ENCODE measurements at places on chromosomes 3 and 15. TPM values are rescaled to one million over a fixed set of nuclear protein-coding genes. Genes with fewer than 3 reads are reported as not detected.

MOBP gene
- total RNA-seq: 0.92 TPM

SNURF gene
- not detected for total RNA-seq

MUC4 gene
- 0.73 TPM for total RNA-seq

ZIC1 gene
- total RNA-seq: not detected

CAND2 gene
- total RNA-seq: 3.5 TPM

CKMT1A gene
- 0.89 TPM for total RNA-seq

DNASE1L3 gene
- total RNA-seq: not detected

MAP1A gene
- 5.9 TPM for total RNA-seq

PRSS50 gene
- total RNA-seq: not detected

DPH6 gene
- 52.3 TPM for total RNA-seq

GRCh38 chr3:43748179-43748578, 57.4 kb downstream of the ABHD5 start:
- DNase-seq: no peak

DNA sequence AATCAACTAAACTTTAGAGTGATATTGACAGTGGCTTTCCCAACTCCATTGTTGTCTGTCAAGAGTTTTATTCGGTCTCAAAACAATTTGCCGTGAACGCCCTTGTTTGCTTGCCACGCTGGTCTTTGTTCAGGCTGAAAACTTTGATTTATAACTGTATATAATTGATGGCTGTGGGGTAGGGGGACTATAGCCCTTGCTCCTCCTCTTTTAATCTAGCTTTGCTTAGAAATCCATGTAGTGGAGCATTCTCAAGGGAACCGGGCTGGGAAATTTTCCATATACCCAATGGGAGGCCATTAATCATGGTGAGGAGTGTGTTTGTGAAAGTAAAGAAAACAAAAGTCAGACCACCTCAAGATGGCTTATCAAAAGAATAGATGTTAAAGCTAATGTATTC, 339.8 kb upstream of the RARB start:
- DNase-seq: no peak

DNA sequence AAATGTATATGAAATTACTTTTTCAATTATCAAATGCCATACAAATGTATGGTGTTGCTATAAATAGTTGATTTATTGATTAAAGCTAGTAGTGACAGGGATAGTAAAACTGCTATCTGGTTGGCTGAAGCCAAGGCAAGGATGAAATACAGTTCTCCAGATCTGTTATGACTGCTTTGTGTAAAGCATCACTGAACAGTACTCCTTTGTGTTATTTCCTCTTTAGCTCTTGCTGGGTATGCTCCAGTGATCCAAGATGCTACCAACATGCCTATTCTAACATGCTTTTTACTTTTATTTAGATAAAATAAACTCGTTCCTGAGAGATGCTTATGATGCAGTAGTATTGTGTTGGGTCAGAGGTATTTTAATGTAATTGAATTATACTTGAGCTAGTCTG, 12.4 kb upstream of the UBR1 start:
- no peak for DNase-seq

GRCh38 chr3:112685956-112686799, 45.2 kb upstream of the CCDC80 start:
- DNase-seq: no peak

- no peak for DNase-seq
Measured at GRCh38 chr3:173902871-173903270, 505.3 kb downstream of the NLGN1 start.

DNA sequence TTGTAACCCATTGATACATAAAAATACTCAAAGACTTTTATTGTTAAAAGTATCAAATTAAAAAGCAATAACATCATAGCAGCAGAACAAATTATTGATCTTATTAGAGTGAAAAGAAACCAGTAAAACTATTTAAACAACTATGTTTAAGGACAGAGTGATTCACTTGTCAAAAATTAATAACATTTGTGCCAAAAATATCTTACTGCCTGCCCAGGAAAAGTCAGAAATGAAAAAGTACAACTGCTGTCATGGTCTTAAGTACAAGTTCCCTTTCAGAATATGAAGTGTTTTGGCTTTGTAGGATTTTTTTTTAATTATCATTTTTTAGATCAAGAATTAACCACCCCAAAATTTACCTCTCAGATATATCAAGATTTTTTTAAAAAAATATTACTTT, 3.4 kb downstream of the IFT57 start:
- no peak for DNase-seq

DNA sequence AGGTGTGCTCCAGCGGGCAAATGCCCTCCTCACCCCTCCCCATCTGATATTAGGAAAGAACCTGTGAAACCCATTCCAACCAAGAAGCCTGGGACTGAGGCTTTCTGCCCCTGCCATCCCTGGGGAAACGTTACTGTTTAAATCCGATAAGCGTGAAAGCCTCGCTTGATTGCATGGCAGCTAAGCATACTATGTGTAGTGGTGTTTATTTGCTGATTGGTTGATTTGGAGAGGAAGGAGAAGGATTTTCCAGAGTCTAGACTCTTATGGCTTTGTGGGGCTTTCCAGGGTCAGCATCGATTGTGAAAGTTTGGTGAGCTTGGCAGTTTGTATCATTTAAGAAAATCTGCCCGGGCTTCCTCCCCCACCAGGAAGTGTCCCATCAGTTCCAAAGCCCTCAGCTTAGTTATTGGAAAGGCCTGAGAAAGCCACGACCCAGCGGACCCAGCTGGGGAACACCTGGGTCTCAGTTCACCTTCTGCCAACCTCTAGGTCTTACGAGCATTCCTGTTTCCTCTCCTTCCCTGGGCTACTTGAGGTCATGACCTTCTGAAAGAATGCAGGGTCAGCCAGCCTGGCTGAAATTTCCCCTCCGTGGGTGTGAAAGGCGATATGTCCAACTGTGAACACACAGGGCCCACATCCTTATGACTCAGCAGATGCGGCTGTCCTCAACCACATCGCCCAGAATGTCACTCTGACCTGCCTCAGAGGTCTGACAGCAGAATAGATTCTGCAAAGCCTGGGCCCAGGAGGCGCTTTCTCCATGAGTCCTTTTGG, 62.8 kb upstream of the HERC1 start:
- no peak for DNase-seq

GRCh38 chr3:126106336-126107202, 22.6 kb upstream of the SLC41A3 start:
- DNase-seq: no peak

DNA sequence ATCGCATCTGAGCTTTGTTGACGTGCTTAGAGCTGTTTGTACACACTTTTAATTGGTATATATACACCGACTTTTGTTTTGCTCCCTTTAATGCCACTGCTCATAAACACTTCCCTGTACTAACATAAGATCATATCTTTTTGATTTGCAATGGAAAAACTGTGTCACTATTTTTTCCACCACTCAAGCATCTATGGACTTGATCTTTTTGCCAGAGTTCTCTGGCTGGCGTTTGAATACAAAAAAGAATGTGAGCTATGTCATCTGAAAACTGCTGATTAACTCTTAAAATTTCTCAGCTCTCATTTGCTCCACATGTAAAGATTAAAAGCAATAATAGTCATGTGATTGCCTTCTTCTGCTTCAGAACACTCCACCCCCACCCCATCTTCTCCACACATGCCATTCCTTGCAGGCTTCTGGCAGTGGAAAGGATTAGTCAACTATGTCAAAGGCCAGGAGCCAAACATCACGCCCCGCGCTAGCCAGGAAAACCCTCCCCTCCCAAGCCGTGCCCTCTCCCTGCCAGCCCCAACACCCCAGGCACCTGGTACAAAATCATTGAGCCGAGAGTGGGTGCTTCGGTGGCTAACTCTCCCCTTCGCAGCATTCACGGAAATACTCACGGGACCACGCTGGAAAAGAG, 123.4 kb upstream of the MEF2A start:
- peak; percentile 71 for DNase-seq

DNA sequence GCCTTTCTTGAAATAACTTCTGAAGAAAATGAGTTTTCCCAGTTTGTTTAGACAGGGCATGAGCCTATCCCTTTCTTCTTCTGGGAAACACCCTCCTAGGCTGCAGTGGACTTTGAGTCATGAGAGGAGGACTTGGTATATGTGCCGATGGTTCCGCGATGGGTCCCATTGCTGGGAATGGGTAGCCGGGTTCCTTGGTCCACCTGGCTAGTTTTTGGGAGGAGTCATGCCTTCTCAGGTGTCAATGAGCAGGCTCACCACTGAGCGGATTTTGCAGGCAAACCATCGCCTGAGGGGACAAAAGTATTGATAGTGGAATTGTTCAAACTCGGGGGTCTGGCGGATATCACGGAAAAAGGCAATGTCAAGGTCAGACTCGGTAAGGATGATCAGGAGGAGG, 46.8 kb downstream of the WDR76 start:
- no peak for DNase-seq

GRCh38 chr3:23344886-23345285, 141.8 kb downstream of the UBE2E2 start:
- DNase-seq: no peak

DNA sequence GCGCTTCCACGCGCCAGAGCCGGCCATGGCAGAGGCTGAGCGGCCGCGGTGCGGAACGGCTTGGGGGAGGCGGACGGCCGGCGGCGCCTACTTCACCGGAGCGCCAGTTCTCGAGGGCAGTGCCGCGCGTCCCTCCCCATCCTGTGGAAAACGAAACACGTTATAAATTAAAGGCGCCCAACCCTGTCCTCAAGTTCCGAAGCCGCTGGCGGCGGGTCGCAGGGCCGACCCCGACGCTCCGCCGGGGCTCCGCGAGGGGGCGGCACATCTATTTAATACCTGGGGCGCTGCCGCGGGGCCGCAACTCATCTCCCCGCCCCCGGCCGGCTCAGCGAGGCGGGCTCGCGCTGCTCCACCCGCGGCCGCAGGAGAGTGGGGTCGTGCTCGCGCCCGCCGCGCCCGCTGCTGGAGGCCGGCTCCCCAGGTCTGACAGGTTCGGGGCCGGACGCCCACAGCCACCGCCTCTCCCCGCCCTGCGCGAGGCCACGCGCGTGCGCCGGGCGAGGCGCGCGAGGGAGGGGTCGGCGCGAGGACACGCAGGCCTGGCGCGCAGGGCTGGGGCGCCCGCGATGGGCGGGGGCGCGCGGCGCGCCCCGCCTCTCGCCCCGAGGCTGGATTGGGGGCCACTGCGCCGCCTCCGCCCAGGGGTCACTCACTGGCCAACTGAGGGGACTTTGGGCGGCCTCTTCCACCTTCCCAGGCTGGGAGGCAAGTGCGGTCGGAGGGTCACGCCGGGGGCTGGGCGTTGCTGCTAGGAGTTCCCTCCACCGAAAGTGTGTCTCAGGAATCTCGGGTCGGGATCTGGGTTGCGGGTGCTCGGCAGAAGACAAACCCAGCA, at the start of gene SLC30A4:
Gene SLC30A4 (minus strand): TSS at position 428 of the 838 bp plus-strand sequence. CDS start 401 bp downstream, at position 27.
- DNase-seq: peak; percentile 67

GRCh38 chr15:39084674-39085530, 496.0 kb upstream of the THBS1 start:
- no peak for DNase-seq

- no peak for DNase-seq
Measured at GRCh38 chr3:138673641-138674530, 65.3 kb downstream of the FAIM start.

- DNase-seq: no peak
Measured at GRCh38 chr15:91854639-91854990, 1.1 kb downstream of the SLCO3A1 start.

GRCh38 chr3:192818126-192818525, 90.8 kb upstream of the FGF12 start:
- DNase-seq: no peak

DNA sequence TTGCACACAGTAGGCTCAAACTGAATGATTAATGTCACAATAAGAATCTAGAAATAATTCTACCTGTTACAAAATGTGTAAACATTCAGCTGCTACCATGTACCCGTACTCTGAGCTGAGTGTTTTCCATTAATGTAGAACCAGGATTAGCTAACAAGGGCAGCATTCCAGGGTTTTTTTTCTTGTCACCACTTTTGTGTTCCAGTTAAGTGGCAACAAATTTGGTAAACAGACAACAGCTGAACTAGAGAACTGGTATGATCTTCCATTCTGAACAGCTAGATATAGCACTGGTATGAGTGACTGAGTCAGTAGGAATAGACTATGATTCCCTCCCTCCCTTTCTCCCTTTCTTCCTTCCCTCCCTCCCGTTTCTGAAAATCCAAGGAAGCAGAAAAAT, 229.4 kb downstream of the CD47 start:
- no peak for DNase-seq

DNA sequence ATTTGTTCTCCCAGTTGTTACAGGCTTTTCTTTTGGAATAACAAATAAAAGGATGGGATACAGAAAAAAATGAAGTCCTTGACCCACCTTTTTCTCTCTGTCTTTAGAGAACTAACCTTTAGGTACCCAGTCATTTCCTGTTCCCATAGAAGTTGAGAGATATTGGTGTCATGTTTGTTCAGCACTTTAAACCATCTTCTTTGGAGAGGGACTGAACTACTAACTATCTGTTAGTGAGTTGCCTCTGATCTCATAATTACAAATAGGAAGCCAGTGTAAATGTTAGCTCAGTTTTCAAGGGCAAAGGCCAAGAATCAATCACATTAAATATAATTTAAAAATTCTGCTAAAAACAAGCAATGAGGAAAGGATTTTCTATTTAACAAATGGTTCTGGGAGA, 72.9 kb upstream of the DCBLD2 start:
- no peak for DNase-seq

- no peak for DNase-seq
Measured at GRCh38 chr3:158058495-158059130, 47.6 kb downstream of the SHOX2 start.

GRCh38 chr15:96582473-96582872, 252.0 kb downstream of the NR2F2 start:
- DNase-seq: no peak

DNA sequence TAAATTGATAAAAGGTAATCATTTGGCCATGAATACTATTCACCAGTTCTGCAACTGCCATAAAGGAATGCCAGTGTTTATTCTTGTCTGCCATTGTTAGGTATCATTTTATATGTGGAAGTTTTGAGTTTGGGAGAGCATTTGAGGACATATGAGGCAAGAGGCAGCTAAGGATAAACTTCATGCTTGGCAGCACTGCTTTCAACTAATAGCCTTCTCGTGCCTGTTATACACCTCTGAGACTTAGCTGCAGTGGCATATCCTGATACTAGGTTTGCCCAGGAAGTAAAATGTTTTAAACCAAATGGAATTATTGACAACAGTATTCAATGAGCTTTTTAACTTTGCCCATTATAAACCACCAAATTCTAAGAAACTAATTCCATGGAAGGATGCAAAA, 126.0 kb upstream of the DPH6 start:
- no peak for DNase-seq
